NCI-H187 treated with DMSO at 0.1 percent for 48 hours (cell line): ENCODE measurements at places on chromosomes 1 and 21.

GRCh38 chr1:12171206-12172041 is 4.6 kb downstream of the TNFRSF1B start:
- no peak for DNase-seq

- no peak for DNase-seq
Measured at GRCh38 chr1:151975311-151976014, 18.2 kb downstream of the S100A10 start.

DNA sequence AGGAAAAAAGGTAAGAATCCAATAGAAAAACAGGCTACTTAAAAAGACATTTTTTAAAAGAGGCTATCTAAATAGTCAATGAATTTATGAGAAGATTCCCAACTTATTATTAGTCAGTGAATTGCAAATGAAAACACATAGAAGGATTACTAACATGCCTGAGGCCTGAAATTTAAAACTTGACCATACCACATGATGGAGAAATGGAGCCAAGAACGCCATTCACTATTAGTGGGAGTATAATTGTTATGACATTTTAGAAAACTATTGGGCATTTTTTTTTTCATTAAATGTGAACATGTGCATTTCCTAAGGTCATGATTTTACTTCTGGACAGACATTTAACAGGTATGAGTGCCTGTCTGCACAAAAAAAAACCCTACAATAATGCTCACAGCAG is 24.8 kb upstream of the OR2B11 start:
- DNase-seq, result no peak

DNA sequence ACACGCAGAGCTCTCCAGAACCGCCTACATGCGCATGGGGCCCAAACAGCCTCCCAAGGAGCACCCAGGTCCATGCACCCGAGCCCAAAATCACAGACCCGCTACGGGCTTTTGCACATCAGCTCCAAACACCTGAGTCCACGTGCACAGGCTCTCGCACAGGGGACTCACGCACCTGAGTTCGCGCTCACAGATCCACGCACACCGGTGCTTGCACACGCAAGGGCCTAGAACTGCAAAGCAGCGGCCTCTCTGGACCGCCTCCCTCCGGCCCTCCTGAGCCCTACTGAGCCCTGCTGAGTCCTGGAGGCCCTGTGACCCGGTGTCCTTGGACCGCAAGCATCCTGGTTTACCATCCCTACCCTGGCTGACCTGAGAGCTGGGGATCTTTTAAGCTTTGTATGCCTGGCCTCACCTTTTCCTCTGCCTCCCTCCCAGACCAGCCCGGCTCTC is 8.3 kb downstream of the OLIG2 start:
- DNase-seq, result no peak

DNA sequence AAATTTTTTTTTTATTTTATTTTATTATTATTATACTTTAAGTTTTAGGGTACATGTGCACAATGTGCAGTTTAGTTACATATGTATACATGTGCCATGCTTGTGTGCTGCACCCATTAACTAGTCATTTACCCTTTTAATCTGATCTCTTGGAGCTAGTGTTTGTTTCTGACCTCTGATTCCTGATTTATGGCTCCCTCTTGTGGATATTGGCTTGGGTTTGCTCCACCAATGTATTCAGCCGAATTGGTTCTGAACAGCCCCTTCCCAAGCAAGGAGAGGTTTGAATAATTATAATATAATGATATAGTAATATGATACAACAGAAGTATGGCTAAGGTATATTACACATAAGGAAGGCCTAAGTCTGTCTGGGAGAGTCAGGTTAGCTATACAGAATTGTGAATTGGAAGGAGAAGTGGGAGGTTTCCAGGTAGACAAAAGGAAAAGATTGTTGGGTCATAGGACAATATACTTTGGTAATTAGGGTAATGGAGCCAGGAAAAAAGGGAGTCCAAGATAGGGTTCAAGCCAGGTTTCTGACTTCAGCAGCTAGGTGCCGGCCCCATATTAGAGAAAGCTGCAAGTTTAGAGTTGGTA is 53.1 kb upstream of the HMCN1 start:
- DNase-seq, result peak; percentile 60

DNA sequence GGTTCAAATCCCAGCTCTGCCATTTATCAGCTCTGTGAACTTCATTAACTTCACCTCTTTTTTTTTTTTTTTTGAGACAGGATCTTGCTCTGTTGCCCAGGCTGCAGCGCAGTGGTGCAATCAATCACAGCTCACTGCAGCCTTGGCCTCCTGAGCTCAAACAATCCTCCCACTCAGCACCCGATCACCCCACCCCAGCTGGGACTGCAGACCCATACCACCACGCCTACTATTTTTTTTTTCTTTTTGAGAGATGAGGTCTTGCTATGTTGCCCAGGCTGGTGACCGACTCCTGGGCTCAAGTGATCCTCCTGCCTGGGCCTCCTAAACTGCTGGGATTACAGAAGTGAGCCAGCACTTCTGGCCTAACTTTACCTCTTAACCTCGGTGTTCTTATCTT is 2.2 kb upstream of the TRIT1 start:
- no peak for DNase-seq

DNA sequence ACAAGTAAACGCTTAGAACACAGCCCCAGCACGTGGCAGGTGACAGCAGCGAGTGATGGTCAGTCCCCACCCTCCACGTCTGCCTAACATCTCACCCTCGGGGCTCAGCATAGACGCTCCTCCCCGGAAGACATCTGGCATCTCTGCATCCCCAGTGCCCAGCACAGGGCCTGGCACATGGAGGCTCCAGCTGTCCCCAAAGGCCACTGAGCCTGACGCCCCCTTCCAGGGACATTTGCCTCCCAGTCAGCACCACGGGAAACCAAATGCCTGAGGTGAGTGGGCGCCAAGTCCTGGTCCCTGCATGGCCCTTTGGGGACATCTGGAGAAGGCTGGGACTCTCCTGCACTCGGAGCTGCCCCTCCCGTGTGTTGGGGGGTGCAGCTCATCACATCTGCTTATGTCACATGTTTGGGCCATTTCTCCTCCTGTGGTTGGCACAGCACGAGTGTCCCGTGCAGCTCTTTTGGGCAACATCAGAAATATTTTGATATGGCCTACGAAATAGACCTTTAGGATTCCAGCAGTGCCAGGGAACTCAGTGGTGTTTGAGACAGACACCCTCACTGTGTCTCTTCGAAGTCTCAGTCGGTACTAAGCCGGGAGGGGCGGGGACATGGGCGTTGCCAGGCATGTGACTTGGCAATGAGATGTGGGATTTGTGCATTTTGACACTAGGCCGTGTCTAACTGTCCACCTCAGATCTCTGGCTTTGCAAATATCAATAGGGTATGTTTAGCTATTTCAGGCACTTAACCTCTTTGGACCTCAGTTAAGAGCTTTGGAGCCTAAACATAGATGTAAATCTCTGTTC is 315.0 kb downstream of the PTPRU start:
- no peak for DNase-seq

DNA sequence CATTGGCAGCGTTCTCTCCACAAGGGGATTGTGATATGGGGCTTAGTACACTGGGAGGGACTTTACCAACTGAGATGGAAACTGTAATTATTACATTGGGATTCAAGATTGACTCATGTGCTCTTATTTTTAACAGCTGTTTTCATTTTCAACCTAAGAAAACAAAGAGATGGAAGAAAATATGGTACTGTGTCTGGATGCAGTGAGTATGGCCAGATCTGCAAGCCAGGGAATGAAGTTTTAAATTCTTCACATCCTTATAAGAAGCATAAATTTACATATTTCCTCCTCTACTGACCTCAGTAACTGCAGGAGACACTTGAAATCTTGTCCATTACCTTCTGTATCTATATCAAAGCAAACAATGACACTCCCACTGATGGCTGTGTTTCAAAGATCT is 81.5 kb upstream of the EDEM3 start:
- DNase-seq, result no peak

GRCh38 chr1:155226188-155226909 is 17.9 kb downstream of the MTX1 start:
- DNase-seq, result peak; percentile 86

GRCh38 chr1:167333124-167333523 is 112.4 kb downstream of the POU2F1 start:
- DNase-seq, result no peak

GRCh38 chr1:206114692-206115640 is 2.2 kb downstream of the AVPR1B start:
- DNase-seq, result no peak

DNA sequence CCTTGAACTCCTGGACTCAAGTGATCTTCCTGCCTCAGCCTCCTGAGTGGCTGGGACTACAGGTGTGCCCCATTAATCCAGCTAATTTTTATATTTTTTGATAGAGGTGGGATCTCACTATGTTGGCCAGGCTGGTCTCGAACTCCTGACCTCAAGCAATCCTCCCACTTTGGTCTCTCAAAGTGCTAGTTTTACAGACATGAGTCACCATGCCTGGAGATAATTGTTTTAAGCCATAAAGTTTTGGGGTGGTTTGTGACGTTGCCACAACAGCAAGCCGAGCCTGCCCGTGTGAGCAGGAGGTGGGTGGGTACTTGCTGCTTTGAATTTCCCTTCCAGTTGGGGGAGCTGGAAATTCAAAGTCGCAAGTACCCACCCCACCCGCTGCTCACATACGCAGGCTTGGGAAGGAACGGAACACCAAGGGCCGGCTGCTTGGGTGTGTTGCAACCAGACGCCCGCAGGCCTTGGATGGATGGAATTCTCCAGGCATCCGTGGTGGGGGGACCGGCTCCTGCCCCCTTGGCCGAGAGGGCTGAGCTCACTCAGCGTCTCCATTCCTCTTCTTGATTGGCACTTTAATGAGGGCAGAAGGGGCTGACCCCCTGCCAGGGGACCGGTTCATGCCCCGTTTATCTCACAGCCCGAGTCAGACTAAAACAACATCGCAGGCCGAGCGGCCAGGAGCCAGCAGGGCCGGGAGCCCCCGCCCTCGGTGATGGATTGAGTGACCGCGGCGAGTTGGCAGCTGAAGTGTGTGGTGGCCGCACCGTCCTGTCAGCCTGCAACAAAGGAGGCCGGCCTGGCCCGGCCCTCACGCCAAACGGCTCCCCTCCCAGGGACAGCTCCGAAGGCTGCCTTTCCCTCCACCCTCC is 78.1 kb downstream of the DHRS3 start:
- no peak for DNase-seq

DNA sequence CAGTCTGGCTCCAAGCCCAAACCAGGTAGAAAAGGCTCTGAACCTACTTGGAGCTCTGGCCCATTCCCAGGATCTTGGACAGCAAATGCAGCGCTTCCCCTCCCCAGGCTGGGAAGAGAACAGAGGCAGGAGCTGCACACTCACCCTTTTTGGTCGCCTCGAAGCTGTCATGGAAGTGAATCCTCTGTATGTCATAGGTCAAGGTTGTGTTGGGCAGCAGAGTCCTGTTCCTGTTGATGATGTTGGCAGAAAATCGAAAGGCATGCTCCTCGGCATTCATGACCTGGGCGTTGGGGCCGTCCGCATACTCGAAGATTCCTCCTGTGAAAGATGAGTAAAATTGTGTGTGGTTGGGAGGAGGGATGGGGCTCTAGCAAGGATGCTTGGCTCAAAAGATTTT is 143.5 kb downstream of the GRIK3 start:
- no peak for DNase-seq

DNA sequence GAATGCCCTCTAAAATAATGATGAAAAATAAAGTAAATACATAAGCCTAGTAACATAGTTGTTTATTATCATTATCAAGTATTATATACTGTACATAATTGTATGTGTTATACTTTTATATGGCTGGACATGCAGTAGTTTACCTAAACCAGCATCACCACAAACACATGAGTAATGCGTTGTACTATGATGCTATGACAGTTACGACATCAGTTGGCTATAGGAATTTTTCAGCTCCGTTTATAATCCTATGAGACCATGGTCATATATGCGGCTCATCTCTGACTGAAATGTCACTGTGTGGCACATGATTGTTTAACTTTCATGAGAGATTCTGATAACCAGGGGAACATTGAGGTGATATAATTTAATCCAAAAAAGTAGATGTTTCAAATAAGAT is 352.1 kb downstream of the ST6GALNAC3 start:
- DNase-seq, result no peak

DNA sequence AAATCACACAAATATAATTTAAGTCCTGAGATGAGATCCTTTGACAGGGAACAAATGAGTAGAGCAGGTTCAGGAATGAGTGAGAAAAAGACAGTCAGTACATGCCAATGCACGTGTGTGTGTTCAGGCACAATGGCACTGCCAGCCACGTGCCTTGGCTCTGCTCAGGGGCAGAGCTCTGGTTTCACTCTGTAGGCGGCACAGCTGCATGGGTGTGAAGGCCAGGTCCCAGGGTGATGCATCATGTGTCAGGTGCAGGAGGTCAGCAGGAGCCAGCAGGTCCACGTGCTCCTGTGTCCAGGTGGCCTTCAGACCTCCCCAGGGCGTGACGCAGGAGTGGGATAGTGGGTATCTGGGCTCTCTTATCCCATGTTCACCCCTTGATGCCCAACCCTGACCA is 386.1 kb downstream of the KCNH1 start:
- no peak for DNase-seq

DNA sequence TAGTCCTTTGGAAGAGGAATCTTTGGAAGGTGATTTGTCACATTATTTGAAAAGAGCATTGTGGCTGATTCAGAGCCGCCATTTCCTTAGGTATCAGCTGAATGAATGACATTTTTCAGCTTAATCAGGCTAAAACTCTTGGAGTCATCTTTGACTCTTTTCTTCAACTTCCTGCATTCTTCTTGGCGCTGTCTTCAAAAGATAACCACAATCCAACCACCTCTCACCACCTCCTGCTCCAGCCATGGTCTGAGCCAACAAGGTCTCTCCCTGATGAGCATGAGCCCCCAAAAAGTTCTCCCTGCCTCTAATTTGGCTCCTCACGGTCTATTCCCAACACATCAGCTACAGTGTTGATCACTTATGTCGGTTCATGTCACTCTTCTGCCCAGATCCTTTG is 297.6 kb upstream of the RUNX1 start:
- no peak for DNase-seq

DNA sequence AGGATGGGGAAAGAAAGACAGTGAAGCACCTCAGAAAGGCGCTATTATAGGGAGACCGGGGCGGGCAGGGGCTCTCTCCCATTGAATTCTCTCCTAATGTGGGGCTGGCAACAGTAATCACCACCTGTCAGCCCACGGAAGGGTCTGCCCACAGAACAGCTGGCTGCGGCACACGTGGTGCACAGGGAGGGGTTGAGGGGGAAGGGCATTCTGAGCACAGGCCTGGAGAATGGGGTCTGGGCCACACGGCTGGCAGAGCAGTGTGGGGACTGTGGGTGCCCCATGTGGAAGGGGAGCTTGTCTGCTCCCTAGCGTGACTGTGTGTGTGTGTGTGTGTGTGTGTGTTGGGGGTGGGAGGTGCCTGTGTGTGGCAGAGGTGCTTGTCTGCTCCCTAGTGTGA is 4.1 kb downstream of the OLFML3 start:
- DNase-seq, result no peak

DNA sequence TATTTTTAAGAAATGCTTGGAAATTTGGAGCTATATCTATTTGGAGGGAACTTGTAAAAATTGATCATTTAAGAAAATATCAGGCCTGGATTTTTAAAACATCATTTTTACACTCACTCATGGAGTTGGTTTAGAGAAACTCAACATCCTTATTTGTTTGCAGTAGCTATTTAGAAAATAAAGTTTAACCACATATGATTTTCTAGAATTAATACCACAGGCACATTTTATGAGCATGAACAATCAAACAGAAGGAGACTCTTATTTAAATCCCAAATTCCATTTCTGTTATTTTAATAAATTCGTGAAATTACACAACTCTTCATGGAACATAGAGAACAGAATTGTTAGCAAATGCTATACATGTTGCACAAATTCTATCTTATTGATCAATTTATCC is 3.2 kb downstream of the CDKN2C start:
- DNase-seq, result no peak
